Stimulated activated CD8-positive, alpha-beta memory T cell treated with anti-CD3 and anti-CD28 coated beads, Interleukin-4, amount 100 ng/mL, for 4 hours (primary cell): ENCODE measurements at places on chromosomes 13 and 19.

DNA sequence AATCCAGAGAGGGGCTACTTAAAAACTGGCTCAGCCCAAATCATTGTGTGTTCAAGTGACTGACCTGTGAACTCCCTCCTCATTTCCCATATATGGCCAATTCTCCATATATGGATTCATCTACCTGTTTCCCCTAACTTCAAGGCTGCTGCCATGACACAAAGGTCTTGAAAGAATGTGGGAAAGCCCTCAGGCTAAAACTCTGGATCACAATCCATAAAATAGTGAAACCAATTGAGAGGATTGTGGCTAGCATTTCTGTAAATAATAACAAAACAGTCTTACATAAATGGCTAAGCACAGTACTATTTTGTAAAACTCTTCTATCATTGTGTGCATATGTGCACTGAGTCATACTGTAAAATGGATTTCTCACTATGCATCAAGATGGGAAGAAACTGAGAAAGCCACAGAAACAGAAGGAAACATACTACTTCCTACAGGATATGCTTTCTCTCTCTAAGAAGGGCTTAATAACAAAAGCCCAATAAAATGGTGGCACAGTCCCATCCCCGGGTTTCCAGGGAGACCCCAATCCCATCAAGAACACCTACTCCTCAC is 80.5 kb downstream of the FOXO1 start:
- no peak for DNase-seq

DNA sequence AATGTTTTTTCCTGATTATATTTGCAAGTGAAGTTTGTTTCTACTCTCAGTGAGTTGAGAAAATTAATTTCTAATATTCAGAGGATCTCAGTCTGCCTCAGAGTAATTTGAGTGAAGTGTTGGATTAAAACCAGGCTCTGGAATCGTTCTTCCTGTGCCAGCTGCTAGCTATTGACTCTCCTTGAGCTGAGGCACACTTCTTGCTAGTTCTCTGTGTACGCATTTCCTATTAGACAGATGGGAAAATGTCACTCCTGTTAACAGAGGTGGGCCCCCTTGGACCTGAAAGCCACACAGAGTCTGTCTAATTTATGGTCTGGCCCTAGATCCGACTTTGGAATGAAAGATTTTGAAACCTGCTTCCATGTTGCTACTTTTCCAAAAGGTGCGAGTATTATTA is 107.6 kb upstream of the RNF113B start:
- DNase-seq = no peak

DNA sequence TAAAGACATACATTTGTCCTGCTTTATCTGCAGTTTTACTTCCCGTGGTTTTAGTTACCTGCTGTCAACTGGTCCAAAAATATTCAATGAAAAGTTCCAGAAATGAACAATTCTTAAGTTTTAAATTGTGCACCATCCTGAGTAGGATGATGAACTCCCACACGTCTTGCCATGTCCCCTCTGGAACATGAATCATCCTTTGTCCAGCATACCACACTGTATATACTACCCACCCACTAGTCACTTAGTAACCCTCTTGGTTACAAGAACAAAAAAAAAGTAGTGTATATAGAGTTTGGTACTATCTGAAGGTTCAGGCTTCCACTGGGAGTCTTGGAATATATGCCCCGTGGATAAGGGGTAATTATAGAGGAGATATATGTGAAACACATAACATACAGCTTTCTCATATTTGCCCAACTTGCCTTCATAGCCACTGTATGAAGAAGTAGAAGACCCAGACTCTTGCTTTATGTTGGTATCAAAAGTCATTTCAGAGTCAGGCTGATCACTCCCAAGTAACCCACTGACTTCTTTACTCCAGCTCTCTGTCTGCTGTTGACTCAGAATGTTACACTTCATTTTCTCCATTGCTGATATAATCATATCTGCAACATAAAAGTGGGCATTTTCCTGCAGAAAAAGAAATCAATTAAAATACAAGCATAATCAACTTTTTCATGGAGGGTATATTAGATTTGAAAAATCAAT is 19.3 kb downstream of the RUBCNL start:
- no peak for DNase-seq

GRCh38 chr19:56966225-56966696 is 125.7 kb upstream of the PEG3 start:
- DNase-seq = no peak

DNA sequence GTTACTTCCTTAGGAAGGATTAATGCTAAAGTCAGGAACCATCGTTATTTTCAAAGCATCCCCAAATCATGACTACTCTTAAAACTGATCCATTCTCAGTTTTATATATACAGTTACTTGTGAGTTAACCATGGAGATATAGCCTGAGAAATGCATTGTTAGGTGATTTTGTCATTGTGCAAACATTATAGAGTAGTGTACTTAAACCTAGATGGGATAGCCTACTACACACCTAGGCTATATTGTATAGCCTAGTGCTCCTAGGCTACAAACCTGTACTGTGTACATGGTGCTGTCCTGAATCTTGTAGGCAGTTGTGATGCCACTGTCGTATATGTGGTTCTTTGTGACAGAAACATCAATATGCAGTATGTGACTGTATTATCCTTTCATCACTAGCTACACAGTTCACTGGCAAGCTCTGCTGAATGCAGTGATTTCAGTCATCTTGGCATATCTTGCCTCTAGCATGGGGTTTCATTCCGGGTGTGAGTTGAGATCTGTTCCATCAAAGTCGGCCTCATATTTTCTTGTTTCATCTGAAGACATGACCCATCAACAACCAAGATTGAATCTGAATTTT is 45.3 kb downstream of the CDK8 start:
- no peak for DNase-seq

DNA sequence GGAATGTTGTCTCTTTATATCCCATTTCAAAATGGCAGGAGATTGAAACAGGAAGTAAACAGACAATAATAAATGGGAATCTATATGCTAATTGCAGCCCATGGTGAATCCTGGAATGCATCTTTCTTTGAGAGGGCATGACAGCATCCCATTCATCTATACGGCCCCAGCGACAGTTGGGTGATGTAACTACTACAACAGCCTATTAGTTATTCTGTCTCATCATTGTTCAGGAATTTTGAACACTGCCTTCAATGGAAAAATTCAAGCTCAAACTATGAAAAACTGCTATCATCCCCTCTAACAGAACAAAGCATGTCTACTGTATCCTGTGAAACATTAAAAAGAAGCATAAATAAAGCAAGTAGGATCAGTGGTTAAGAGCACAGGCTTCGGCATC is 262.1 kb downstream of the DCT start:
- DNase-seq = no peak

DNA sequence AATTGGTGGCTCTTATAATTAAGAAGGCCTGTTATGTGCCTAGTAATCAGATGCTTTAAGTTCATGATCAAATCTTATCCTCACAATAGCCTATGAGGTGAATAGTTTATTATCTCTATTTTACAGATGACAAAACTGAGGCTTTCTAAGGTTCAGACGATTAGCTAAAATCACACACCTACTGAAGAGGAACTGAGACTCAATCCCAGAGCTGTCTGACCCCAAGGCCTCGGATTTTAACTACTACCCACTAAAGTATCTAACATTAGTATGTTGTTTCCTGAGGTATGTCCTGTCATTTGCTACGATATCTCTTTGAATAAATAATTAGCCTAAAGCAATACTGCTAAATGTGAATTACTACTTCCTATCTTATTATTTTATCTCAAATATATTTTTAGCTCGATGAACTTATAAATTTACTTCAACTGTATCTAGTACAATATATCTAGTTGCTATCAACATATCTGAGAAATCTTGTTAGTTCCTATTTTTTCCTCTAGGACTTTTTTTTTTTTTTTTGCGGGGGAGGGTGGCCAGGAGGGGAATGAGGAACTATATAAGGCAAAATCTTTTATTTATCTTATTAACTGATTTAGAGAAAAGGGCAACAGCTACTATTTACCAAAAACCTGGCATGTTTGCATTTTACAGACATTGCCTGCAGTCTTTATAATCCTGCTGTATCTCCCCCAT is 118.5 kb downstream of the ABCC4 start:
- no peak for DNase-seq

GRCh38 chr13:76758738-76759137 is 127.5 kb downstream of the KCTD12 start:
- no peak for DNase-seq

DNA sequence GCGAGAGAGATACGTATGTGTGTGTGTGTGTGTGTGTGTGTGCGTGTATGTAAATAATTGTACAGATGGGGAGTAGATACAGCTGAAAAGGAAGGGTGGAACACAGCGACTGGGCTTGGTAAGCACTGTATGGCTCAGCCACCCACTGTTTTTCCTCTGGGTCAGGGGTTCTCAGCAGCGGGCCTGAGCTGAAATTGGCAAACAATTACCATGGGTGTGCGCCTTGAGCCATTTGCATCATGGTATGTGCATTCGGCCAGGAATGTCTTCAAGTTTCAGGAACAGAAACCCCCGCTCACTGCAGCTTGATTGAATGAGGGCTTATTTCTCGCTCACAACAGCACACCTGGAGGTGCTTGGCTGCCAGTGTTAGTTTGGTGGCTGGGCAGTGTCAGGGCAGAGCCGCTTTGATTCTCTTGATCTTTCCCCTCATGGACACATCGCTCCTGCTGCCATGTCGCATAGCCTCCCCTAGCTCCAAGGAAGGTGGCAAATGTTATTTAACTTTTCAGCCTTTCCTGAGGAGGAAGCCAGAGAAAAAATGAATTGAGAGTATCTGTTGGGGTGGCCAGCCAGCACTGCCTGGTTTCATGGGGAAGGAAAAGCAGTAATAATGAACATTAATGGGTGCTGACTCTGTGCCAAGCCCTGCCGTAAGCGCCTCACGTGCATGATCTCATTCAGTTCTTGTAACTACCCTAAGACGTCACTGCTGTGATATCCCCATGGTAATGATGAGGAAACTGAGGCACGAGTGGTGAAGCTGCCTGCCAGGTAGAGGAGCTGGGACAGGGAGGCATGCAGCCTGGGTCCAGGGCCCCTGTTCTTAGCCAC is 126.9 kb downstream of the SIPA1L3 start:
- DNase-seq = no peak

GRCh38 chr13:23655321-23655720 is 85.1 kb downstream of the TNFRSF19 start:
- DNase-seq = no peak

- no peak for DNase-seq
Measured at GRCh38 chr19:33763633-33764371, 32.9 kb upstream of the KCTD15 start.

DNA sequence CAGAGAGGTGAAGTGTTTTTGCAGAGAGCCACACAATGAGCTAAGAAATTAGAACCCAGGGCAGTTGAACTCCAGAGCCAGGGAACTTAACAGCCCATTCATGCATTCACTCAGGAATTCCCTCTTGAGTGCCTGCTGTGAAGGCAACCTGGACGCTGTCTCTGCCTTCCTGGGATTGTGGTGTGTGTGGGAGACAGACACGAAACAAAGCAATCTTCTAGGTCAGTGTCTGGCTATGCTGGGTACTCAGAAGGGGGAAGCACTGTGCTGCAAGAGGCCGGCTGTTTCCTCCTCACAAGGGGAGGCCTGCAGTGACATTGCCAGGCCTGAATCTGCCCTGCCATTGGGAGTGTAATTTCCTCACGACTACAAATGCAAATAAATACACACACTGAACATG is 9.7 kb downstream of the BCKDHA start:
- DNase-seq = no peak

DNA sequence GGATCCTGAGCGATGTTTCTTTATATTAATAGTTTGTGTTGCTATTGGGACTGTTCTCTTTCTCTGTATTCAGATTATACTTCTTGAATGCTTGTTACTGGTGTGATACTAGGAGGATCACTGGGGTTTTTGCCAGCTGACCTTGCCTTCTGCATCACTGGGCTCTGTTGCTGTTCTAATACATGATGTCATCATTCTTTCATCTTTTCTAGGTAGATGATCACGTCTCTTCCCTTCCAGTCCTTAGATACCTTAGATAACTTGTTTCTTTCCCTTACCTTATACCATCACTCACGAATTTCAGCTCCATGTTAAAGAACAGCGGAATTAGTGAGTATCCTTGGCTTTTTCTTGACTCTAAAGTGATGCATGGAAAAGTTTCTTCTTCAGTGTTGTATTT is at the start of gene OR10H3:
OR10H3 (plus strand) TSS at position 264 of the 400 bp plus-strand sequence. CDS start 3,408 bp downstream, outside the sequence.
- DNase-seq = no peak

- DNase-seq = no peak
Measured at GRCh38 chr13:34257966-34258365, 440.0 kb downstream of the RFC3 start.

DNA sequence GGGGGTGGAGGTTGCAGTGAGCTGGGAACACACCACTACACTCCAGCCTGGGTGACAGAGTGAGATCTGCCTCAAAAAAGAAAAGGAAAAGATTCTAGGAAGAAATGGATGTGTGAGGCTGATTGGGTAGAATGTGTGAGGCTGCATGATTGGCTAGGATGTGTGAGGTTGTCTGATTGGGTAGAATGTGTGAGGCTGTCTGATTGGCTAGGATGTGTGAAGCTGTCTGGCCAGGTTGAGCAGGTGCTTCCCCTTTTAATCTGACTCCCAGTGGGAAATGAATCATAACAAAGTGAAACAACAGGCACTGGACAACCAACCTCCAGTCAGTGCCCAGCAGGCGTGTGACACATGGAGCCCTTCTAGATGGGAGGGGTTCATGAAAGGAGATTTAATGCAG is 14.7 kb downstream of the C13orf46 start:
- no peak for DNase-seq

GRCh38 chr19:11019262-11019661 is 58.4 kb downstream of the SMARCA4 start:
- no peak for DNase-seq

DNA sequence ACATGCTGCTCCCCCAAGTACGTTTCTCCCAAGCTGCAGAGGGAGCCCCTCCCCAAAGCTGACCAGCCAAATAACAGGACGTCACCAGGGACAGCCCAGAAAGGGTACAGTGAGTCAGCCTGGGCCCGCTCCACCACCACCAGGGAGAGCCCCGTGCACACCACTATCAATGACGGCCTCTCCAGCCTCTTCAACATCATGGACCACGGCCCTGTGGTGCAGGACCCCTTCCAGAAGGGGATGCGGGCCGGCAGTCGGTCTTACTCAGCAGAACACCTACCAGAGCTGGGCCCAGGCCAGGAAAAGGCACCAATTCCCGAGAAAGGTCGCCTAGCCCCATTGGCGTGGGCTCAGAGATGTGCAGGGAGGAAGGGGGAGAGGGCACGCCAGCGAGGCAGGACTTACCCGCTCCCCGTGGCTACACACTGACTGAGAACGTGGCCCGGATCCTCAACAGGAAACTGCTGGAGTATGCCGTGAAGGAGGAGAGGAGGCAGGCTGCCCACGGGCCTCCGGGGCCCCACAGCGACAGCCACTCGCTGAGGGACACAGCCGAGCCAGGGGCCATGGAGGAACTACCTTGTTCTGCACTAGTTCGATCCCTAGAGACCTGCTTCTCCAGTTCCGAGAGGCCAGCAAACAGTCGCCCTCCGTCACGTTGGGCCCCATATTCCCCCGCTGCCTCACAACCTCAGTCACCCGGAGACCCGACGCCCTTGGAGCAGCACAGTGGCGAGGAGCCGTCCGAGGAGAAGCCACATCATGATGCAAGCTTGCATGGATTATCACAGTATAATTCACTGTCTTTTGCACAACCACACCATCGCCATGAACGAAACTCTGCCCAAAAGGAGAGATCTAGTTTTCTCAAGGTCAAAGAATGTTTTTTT is 815.9 kb upstream of the KLHL1 start:
- DNase-seq = no peak
